ENCODE measurements at places on chromosomes 1 and 21. TPM values are rescaled to one million over a fixed set of nuclear protein-coding genes. Genes with fewer than 3 reads are reported as not detected.

Gene SLC6A9
- polyA plus RNA-seq = 3.4 TPM

Gene ENAH
- 132 TPM for polyA plus RNA-seq

Gene HPDL
- polyA plus RNA-seq = 1.4 TPM

Gene APH1A
- polyA plus RNA-seq = 112 TPM

Gene PSEN2
- polyA plus RNA-seq = 114 TPM

DNA sequence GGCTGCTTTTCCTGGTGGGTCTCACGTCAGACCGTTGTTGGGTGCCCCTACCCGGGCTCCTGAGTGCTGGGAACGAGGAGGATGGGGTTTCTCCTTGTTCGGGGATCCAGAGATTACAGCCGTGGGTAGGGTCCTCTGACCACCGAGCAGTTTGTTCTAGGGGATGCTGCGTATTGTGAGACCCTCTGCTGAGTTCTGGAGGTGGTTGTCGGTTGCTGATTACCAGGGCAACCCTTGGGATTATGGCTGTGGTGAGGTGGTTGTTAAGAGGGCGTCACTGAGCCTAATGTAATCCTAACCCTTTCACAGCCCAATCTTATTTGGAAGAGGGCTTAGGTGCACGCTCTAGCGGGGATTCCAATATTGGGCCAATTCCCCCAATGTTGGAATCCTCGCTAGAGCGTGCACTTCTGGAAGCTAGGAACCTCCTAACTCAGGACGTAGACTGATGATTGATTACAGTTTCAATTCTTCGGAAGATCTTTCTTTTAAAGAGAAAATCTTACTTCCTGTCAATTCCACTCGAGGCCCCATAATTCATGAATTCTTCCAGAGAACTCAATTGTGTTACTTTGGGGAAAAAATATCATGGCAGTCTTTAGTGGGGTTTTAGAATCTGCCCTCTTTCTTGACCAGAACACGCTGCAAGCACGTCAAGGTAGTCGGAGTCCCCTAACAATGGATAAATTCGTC lies 483 bp downstream of the TCEANC2 start:
- DNase-seq = no peak

DNA sequence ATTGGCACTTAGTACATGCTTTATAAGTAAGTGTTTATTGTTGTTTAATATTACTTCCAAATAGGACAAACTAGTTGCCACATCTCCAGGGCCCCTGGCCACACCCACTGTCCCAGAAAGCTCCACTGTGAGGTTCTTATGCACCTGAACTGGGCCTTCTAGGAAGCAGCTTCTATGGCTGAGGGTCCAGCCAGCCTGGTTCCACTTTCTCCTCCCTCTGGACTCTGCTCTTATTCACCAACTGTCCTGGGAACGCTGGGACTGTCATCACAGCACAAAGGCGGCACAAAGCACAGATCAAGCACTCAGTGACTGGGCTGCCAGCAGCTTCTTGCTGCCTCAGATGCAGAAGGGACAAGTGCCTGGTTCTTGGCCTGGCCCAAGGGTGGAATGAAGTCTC lies 29.6 kb upstream of the ZNF648 start:
- DNase-seq = no peak

GRCh38 chr21:34552360-34553098 lies 40.5 kb upstream of the KCNE1 start:
- DNase-seq = peak; percentile 30

DNA sequence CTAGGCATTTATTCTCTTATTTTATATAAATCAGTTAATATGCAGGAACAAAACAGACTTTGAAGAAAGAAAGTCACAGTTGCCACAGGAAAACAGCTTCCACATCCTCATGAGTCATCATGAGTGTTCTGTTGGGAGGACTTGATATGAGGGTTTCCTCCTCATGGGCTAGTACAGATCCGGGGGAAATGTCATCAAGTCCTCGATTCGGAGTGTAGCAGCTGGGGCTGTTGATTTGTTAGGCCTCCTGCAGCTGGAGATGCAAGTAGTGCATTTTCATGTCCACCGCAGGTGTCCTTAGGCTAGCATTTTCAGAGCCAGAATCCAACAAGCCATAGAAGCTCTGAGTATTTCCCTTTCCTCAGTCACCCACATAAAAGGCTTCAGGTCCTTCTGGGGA lies 36.7 kb downstream of the ADAM30 start:
- DNase-seq = peak; percentile 21

- no peak for DNase-seq
Observed at GRCh38 chr1:14686701-14687100, 88.2 kb downstream of the KAZN start.

DNA sequence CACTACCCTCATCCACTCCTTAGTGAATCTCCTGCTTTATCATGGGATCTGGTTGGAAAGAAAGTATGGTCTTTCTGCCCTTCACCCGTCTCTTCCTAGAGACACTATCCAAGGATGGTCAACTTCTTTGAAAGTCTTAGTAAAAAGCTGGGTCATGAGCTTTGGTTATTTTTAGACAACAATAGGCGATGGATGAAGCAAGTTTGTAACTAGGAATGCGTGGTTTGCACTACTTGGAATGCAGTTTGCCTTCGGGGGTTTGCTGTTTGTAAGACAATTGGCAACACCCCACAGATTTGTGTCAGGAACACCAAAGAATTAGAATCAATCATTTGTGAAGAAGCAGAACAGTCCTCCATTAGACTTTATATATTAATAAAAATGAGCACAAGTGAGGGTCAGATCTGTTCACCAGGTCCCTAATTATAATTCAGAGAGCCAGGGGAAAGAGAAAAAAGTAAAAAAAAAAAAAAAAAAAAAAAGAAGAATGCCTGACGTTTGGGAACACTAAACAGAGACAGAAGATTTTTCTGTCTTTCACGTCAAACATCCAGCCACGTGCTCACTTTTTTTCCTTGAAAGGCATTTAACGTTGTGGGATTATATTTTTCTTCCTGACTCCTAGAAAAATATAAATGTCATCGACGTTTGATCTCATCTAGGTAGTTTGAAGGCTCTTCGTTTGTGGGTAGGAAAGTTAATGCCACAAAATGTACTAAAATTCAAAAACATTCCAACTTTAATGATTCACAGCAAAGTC lies 60.7 kb upstream of the BTG3 start:
- peak; percentile 40 for DNase-seq

DNA sequence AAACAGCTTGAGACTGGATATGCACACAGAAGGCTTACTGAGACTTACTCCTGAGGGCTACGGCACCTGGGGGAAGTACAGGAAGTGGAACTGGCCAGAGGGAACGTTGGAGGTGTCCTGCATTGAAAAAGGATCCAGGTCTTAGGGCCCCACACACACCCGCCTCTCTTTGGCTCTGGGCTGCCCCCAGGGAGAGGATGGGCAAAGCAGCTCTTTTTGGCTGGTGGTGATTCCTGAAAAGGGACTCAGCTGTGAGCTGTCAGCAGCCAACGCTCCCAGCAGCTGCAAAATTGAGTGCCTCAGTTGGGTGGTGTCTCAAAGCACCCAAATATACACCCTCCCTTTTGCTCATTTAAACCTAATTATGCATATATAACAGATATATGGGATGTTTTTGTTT lies 213.2 kb downstream of the TNR start:
- DNase-seq = peak; percentile 26

Measured in muscle of back (tissue), 13 donors.